KBM-7 (cell line): ENCODE measurements at places on chromosomes 12 and 14.

- no peak for DNase-seq
These were observed 282.3 kb upstream of the PRICKLE1 start for GRCh38 chr12:42871816-42872215.

DNA sequence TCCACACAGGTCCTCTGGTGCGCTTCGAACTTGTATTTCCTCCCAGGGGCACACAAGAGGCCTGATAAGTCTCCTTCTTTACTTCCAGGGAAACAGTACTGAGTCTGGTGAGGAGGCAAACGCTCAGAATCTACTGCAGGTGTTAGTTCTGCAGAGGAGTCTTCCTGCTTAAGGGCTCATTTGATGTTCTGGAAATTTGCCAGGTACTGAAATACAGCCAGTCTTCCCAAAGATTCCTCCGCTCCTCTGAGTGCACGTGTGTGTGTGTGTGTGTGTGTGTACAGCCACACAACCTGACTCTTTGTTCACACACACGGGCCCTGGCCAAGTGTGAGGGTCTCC is 92.0 kb downstream of the FBXL14 start:
- no peak for DNase-seq

DNA sequence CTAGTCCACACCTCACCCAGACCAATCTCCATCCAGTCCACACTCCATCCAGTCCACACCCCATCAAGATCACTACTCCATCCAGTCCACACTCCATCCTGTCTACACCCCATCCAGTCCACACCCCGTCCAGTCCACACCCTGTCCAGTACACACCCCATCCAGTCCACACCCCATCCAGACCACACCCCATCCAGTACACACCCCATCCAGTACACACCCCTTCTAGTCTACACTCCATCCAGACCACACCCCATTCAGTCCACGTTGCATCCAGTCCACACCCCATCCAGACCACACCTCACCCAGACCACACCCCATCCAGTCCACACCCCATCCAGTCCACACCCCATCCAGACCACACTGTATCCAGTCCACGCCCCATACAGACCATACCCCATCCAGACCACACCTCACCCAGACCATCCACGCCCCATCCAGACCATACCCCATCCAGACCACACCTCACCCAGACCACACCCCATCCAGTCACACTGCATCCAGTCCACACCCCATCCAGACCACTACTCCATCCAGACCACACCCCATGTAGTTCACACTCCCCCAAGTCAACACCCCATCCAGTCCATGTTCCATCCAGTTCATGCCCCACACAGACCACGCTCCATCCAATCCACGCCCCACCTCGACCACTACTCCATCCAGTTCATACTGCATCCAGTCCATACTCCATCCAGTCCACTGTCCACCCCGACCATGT is 116.6 kb upstream of the RTL1 start:
- DNase-seq = no peak

GRCh38 chr12:121241156-121241970 is 31.4 kb downstream of the P2RX4 start:
- peak; percentile 45 for DNase-seq

- DNase-seq = no peak
These were observed 167.1 kb downstream of the PIK3C2G start for GRCh38 chr12:18428416-18428815.

- no peak for DNase-seq
These were observed 15.9 kb downstream of the CACNA1C start for GRCh38 chr12:2068653-2069052.

- DNase-seq = no peak
These were observed 115.6 kb downstream of the DNAI7 start for GRCh38 chr12:25079393-25079792.

- DNase-seq = no peak
These were observed 148.9 kb downstream of the PLEKHA5 start for GRCh38 chr12:19278407-19278806.

- peak; percentile 40 for DNase-seq
These were observed 24.5 kb upstream of the SPTLC2 start for GRCh38 chr14:77640756-77641533.

DNA sequence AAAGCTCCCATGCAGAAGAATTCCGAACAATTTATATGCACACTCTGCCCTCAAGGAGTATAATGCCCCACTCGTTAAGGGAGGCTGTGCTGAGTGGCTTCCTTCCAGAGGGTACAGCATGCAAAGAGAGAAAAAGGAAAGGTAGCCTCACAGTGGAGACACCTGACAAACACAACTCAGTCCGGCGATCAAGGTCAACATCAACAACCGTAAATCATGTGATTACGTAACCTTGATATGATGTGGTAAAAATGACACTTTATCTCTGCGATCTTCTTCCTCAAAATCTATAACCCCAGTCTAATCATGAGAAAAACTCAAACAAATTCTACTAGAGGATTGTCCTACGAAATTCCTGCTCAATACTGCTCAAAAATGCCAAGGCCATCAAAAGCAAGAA is 400.5 kb upstream of the CCDC196 start:
- peak; percentile 27 for DNase-seq

DNA sequence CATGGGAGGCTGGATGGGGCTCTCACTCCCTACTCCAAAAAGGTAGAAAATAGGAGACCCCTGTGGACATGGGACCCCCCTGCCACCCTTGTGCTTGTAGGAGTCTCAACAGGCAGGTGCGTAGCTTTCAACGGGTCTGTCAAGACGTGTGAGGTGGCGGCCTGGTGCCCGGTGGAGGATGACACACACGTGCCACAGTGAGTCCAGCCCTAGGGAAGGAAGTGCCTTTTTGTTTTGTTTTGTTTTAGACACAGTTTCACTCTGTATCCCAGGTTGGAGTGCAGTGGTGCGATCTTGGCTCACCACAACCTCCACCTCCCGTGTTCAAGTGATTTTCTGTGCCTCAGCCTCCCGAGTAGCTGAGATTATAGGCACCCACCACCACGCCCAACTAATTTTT is 12.9 kb downstream of the P2RX4 start:
- no peak for DNase-seq
